MM.1S (cell line): ENCODE measurements at places on chromosomes 7 and 10.

DNA sequence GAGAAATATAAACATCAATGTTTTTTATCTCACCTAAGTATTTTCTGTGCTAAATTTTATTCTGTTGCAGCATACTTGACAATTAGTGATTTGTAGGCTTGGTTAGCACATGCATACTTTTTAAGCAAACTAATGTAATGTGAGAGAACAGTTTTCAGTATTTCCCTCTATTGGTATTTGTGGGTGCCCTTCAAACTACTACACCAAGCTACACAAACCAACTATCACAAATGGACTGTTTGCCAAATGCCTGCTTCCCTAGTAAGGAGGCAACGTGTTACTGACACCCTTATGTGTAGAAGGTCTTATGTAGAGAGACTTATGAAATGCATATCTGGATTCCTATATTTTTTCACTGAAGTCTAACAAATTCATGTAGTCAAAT is 98.4 kb upstream of the FZD1 start:
- DNase-seq = no peak

DNA sequence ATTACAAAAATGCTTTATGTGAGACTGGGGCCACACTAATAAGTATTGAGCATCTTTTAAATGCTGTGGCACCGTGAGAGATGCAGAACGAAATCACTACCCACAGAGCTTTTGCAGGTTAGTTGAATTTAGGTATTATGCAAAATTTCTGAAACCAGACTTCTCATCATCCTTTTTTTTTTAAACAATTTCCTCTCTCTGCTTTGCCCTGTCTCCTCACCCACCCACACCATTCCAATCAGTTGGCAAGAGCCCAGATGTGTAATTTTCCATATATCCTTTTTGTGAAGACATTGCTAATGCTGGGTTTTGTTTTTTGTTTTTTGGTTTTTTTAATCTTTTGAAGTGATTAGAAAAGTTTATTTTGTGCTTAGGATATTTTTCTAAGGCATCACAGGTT is 1.1 kb downstream of the YAE1 start:
- no peak for DNase-seq

- no peak for DNase-seq
Observed at GRCh38 chr7:1719913-1720312, 49.8 kb downstream of the ELFN1 start.

DNA sequence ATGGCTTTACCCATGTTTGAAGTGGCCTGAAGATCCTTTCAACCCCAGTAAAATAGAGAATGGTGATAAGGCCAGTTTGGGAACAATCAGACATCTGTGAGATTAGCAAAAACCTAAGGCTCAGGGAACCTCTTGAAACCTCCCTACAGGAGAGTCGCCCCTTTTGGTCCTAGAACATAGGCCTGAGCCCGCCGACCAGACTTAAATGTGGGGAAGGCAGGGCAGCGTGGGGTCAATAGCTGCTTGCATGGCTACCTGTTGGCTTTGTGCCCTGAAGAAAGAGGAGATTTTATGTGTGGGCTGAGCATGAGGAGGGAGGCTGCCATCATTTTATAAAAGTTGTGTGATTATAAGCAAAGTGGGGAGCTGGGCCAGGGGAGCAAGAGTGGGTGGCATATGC is 97.6 kb upstream of the TBX20 start:
- no peak for DNase-seq

DNA sequence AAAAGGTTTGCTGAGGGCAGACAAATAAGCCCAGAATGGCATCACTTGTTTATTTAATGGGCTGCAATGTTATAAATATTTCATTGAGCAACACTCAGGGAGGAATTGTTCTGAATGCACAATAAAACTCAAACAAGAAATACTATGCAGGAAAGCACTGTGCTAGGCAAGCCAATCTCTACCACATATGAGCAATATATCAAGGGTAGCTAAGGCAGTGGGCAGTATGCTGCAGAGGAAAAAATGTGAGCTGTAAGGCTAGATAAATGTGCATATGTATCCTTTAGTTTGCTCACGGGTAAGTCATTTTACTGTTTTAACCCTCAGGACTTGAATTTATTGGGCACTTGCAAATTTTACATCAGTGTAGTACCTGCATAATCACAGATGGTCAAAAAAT is 349.6 kb downstream of the CDC14C start:
- DNase-seq = no peak
